ENCODE measurements at places on chromosomes 5 and 9. TPM values are rescaled to one million over a fixed set of nuclear protein-coding genes. Genes with fewer than 3 reads are reported as not detected.

DAP gene
- 77.7 TPM for total RNA-seq

PHAX gene
- total RNA-seq: 54.2 TPM

GRCh38 chr5:173458828-173459609 lies 130.8 kb upstream of the STC2 start:
- no peak for DNase-seq

DNA sequence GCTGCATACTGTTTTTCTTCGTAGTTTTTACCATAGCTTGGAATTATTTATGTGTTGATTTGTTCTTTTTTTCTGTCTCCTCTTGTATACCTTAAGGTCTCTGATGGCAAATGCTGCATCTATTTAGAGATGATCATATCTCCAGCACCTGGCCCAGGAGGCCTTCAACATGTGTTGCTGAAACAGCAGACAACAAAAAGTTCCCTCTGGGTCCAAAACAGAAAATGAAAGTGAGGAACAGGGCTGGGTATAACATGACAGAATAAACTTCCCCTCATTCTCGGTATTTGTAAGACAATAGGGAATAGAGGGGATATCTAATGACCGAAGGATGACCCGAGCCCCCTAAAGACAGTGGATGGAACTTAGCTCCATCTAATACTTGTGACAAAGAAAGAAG lies 22.7 kb upstream of the PCSK1 start:
- DNase-seq: no peak

TMC1 gene
- total RNA-seq: not detected

GRCh38 chr9:134299883-134300282 lies 26.4 kb upstream of the RXRA start:
- DNase-seq: no peak

GRCh38 chr5:150599281-150599680 lies 41.2 kb upstream of the SYNPO start:
- DNase-seq: no peak

Measured in kidney epithelial cell (primary cell).